Glomerular endothelial cell (primary cell): ENCODE measurements at places on chromosomes 16 and 17. TPM values are rescaled to one million over a fixed set of nuclear protein-coding genes. Genes with fewer than 3 reads are reported as not detected.

Gene TMC8
- total RNA-seq: 0.10 and 1.1 TPM in 2 replicates

Gene CNGB1
- not detected in 2 replicates for total RNA-seq

Gene EFNB3
- total RNA-seq: 0.87 and 2.1 TPM in 2 replicates

DNA sequence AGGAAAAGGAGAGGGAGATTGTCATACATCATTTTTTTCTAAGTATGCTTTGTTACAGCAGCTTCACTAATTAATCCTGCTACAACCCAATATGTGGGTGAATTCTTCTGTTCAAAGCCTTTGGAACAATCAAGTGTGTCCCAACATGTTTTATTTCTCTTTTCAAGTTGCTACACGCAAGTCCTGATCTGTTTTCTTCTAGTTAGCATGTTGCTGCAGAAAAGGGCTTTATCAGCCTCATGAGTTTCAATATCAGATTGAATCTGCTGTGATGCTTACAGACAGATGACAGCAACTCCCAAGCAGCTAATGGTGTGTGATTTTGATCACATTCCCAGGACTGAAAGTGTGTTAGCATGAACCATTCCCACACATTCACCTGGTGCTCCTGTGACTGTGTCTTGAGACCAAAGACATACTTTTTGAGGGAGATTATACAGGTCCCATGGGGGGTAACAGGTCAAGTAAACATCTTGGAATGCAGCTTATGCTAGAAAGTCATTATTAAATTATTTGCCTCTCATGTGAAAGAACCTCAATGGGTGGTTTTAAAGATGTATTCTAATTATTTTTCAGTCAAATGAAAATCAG is 96.9 kb upstream of the KCNJ16 start:
- DNase-seq: no peak

DNA sequence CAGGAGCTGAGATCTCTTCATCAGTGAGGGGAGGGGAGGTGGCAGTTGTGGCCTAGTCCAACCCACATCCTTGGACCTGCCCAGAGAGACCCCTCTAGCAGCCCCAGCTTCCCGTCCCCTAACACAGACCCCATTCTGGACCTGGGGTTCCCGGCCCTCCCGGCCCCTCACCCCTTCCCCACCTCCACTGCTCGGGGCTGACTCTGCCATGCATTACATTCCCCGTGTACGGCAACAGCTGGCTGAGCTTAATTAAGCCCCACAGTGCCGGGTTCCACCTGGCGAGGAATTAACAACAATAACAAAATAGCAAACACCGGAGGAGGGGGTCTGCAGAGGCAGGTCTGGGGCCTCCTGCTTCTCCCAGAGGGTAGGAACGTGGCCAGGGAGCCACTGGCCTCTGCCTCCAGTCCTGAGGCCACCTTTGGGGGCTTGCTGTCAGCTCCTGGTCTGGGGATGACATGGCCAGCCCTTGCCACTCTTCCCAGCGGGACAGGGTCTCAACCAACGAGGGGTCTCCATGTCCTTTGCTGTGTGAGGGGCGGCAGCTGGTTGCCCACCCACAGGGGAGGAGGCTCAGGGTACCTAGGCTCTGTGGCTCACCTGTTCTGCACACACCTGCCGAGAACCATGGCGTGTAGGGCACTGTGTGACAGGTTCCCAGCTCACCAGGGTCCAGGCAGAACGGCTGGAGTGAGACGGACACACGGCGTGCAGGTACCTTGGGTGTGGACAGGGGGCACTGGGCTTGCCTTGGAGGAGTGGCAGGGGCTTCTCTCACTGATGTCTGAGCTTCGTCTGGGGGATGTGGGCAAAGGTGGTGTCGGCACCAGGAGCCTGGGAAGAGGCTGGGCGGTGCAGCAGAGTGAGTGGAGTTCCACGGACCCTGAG is 46.9 kb upstream of the CBFA2T3 start:
- DNase-seq: no peak

DNA sequence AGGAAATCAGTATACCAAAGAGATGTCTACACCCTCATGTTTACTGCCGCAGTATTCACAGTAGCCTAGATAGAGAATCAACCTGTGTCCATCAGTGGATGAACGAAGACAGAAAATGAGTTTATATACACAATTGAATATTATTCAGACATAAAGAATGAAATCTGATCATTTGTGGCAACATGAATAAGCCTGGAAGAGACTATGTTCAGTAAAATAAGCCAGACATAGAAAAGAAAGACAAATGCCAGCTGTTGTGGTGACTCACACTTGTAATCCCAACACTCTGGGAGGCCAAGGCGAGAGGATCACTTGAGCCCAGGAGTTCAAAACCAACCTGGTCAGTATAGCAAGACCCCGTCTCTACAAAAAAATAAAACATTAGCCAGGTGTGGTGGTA is 16.1 kb downstream of the NUDT16L1 start:
- no peak for DNase-seq

GRCh38 chr17:66444031-66444430 is 141.6 kb downstream of the PRKCA start:
- no peak for DNase-seq

GRCh38 chr17:2253362-2253761 is 50.2 kb downstream of the SMG6 start:
- DNase-seq: no peak

DNA sequence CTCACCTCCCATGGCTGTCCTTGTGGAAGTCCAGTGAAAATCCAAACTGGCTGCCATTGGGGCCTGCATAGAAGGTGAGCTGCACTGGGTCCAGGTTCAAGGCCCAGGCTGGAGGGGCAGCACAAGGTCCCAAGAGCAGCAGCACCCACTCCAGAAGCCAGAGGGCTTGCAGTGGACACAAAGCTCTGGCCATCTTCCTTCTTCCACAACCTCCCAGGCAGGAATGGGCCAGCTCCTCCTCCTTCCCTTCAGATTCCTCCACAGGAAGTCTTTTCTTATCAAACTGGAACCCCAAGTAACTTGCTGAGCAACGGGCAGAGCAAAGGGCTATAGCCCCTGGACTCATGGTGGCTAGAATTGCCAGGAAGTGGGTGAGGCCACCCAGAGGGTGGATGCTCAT is at the start of gene ITGA2B:
ITGA2B (minus strand) TSS at position 369 of the 400 bp plus-strand sequence; CDS start at position 193, 176 bp downstream.
- no peak for DNase-seq

- no peak for DNase-seq
These were observed 1509.2 kb downstream of the CDH11 start for GRCh38 chr16:63612462-63613227.

DNA sequence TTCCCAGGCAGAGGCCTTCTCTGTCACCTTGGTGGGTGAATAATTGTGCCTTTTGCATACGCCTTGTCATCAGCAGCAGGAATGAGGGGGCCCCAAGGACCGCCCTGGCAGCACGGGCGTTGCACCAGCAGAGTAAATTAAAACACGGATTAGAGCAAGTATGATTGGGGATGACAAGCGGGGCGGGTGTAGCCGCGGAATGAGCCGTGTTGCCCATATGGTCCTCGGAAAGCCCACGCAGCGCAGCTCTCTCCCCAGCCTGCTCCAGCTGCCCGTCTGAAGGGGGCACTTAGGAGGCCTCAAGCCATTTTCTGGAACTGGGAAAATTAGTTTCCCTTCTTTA is 299.4 kb upstream of the IRX3 start:
- DNase-seq: no peak

- no peak for DNase-seq
These were observed 41.4 kb upstream of the BHLHA9 start for GRCh38 chr17:1228781-1229348.

- no peak for DNase-seq
These were observed 9.5 kb downstream of the METRNL start for GRCh38 chr17:83088909-83089308.

- no peak for DNase-seq
These were observed 93.6 kb upstream of the DYNLRB2 start for GRCh38 chr16:80447241-80447640.

DNA sequence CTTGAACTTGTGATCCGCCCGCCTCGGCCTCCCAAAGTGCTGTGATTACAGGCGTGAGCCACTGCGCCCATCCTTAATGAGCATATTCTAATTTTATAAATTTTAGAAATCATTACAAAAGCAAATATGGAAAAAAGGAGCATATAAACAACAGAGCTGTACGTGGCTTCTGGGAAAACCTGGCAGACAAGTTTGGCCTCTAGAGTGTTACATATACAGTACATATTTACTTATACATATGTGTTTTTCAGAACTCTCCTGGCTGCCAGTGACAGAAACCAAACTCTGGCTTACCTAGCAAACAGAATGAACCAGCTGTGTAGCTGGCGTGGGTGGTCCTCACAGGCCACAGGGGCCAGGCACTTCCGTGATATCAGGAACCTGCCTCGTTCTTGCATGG is 10.1 kb downstream of the DRC3 start:
- DNase-seq: no peak

GRCh38 chr17:83099570-83100181 is 20.3 kb downstream of the METRNL start:
- DNase-seq: no peak
